ENCODE measurements at places on chromosomes 4 and X.

DNA sequence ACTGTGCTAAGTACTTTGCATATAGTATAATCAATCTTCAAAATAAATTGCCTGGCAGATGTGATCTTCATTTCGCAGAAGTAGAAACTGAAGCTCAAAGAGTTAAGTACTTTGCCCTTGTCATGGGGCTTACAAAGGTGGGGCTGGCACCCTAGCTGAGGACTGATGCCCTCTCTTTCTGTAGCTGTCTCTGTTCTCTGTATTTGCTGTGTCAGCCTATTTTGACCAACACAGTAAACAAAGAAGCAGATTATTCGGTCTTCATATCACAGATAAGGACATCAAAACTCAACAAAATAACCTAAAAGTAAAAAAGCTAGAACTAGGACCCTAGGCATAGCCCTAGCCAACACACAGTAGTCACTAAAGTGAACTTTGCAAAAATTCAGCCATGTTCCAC is 570.5 kb upstream of the TENM3 start:
- DNase-seq = no peak

GRCh38 chrX:1686642-1687041 is 71.8 kb downstream of the ASMT start:
- DNase-seq = no peak

GRCh38 chr4:1725521-1725920 is 4.2 kb downstream of the TACC3 start:
- DNase-seq = no peak

DNA sequence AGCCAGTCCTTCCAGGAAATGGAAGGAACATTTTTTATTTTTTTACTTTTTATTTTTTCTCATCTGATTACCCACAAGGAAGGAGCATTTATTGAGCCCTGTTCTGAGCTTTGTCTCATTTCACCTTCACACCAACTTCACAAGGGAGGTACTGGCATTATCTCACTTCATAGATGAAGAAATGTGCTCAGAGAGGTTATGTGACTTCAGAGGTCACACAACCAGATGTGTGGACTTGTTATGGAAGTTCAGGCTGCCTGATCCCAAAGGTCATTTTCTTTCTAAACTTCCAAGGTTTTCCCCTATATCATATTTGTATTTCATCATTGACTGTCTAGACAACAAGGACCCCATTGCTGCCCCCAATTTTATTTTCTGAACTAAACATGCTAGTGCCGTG is 160.3 kb downstream of the DCLK2 start:
- DNase-seq = no peak

DNA sequence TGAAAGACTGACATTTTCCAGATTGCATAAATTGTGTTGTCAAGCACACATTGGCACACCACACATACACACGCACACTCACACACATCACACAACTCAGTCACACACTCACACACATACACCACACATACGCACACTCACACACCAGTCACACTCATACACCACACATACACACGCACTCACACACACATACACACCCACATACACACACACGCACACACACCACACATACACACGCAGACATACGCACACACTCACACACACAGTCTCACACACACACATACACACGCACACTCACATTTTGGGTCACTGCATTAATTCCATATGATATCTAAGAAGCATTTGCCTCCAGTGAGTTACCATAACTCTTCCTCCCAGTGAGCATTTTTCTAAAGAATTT is 578.3 kb upstream of the FRG1 start:
- DNase-seq = no peak

- DNase-seq = no peak
These were observed 4.2 kb upstream of the MTMR1 start for GRCh38 chrX:150688911-150689451.

GRCh38 chr4:186227744-186228513 is 622 bp downstream of the KLKB1 start:
- no peak for DNase-seq

DNA sequence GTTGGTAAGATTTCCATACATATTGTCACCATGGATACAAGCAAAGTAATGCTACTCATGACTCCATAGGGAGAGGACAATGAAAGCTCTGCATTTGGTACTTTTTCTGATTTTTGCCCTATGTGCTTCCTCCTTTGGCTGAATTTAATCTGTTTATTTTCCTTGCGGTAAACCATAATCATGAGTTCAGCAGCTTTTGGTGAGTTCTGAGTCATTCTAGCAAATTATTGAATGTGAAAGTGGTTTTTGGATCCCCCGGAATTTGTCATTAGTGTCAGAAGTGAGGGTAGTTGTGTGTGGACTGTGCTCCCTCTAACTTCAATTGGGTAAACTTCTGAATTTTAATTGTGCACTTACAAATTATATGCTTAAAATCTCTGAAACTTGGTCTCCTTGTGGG is 170.3 kb downstream of the MOSPD2 start:
- DNase-seq = no peak

DNA sequence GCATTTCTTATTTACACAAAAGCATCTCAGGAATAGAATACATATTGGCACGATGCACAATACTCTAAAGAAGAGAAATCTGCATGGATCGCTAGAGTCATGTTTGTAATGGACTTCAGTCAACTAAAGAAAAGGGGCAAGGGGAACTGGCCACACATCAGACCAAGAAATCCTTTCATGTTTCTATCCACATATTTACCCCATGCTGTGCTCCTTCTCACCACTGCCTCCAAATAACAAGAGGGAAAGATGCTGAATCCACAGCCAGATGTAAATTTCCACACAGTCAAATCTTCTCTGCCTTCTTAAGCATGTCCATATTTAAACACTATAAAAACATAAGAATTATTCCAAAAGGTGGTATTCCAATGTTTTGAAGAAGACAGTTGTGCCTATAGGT is 67.6 kb downstream of the COX18 start:
- no peak for DNase-seq

Measured in cerebellar nuclear complex (tissue), 1 donor.